ENCODE measurements at places on chromosomes 5 and 9.

DNA sequence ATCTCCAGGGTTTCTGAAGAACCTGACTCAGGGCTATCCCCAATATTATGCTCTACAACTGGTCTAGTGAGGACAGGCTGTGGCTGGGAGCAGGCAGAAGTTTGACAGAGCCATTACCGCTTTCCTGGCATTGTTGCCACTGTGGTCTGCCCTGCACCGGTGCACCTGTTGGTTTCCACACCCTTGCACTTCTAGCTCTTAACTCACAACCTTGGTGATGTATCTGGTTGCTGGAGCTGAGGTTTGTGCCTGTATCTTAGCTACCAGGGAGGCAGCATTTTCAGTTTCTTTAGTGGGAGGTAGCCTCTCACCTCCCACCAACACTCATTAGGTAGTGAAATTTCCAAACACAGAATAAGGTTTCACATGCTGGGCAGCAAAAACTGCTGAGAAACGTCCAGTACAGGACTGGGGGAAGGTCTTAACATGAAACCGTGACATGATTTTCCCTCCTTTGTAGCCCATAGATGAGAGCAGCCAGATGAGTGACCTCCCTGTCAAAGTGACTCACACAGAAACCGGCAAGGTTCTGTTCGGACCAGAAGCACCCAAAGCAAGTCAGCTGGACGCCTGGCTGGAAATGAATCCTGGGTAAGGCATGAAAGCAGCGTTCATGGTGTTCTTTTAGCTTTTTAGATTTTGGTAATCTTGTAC is 57.7 kb downstream of the SMARCA2 start:
- no peak for DNase-seq

- DNase-seq = no peak
Measured at GRCh38 chr5:133995341-133995740, 9.4 kb downstream of the VDAC1 start.

DNA sequence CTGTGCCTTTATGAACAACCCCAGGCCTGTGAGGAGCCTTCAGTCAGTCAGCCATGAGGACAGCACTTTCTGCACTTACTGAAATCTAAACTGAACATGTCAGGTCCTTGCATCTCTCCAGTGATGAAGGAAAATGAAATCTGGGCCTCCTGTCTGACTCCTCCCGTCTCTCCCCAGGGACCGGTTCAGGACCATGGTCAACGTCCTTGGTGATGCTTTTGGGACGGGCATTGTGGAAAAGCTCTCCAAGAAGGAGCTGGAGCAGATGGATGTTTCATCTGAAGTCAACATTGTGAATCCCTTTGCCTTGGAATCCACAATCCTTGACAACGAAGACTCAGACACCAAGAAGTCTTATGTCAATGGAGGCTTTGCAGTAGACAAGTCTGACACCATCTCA is 77.0 kb upstream of the PLPP6 start:
- DNase-seq = no peak

DNA sequence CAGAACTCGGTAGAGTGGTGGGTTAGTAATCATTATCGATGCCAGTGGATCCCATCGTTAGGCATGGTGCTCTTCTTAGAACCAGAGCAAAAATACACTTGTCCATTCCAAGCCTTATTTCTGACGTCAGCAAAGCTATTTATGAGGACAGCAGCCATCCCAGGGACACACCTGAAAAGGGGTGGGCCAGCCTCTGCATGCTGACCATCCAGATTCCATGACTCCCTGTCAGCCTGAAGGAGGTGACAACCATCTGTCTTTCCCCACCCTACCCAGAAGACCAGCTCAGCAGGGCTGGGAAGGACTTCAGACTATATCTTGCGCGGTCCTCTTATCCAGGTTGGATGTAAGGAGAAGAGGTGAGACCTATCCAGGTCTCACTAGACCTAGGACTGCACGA is 5.7 kb upstream of the NIPAL4 start:
- no peak for DNase-seq

DNA sequence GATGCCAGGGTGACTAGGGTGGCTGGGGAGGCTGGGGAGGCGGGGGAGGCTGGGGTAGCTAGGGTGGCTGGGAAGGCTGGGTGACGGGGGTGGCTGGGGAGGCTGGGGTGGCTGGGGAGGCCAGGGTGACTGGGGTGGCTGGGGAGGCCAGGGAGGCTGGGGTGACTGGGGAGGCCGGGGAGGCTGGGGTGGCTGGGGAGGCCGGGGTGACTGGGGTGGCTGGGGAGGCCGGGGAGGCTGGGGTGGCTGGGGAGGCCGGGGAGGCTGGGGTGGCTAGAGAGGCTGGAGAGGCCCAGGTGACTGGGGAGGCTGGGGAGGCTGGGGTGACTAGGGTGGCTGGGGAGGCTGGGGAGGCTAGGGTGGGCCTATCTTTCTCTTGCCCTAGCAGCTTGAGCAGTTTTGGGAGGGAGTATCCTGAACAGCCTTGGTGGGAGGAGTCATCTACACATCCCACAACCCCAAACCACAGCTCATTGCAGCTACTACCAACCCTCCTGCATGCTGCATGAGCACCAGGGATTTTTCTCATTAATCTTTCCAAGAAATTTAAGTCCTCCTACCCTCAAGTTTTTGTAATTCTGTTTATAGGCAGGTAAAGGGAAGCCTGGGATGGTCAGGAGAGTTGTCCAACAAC is 203.2 kb upstream of the IRX1 start:
- DNase-seq = no peak

GRCh38 chr5:138755084-138755748 is 2.0 kb downstream of the CTNNA1 start:
- DNase-seq = no peak

- DNase-seq = no peak
Measured at GRCh38 chr9:82570226-82570625, 492.7 kb downstream of the RASEF start.

Measured in SHP77 (cell line).